ENCODE measurements at places on chromosomes 7 and 10.

DNA sequence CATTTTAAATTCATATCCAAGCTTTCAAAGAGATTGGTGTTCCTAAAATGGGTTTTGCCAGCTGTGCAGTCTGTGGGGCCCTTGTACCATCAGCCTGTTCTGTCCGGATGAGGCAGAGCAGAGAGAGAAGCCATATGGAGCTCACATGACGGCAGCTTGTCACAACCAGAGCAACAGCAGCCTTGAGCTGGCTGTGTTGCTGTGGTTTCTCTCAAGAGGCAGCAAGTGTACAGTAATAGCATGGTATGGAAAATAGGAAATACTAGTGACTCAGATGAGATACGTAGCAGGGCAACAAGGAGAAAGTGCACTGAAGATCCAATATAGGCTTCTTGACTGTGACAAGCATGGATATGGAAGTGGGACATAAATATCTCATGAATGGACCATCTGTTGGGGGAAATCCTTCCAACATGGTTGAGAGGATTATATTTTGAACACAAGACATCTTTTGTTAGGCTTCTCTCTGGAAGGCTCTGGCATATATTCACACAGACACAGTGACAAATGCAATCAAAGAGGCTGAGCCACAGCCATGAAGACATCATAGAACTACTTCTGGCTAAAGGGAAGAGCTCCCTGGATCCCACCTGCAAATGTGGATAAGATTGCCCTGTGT is 251.0 kb upstream of the TAC1 start:
- DNase-seq, result no peak

DNA sequence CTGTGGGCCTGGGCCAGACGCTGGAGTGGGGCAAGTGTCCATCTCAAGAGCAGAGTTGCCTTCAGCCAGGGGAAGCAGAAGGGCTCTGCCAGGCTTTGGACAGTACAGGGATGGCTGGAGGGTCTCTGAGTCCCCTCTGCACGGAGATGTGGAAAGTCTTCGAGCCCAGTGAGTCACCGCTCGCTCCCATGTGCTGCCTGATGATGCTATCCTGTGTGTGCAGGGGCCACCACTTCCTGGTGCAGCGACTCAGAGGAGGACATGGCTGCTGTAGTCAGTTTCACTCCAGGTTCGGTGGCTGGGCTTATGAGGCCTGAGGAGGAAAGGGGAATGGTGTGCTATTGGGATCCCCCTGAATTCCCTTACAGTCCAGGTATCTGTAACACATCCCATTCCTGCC is 6.0 kb downstream of the ADCYAP1R1 start:
- no peak for DNase-seq

DNA sequence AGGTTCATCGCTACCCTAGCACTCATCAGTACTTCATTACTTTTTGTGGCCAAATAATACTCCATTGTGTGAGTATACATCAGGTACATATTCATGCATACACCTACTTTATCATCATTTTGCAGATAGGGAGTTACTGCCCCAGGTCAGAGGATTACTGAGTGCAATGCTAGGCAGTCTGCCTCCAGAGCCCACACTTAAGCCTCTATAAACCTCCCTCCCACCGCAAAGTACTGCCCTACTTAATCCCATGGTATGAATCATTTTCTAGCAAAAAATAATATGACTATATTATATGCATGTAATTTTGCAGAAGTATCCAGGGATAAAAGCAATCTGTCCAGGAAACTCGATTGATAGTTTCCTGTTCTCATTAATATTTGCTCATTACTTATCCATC is 194.3 kb downstream of the GRID1 start:
- no peak for DNase-seq

DNA sequence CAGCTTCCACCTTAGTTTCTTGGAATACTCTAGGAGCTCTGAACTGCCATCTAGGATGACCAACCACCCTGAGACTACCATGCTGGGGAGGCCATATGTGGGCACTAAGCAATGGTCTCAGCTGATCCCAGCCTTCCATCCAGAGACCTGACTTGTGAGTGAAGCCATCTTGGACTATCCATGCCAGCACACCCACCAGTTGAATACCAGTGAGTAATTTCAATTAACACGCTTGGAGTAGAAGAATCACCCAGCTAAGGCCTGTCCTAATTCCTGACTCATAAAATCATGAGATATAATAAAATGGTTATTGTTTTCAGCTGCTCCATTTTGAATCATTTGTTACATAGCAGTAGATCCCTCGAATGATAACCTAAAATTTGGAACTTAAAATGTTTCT is 5.2 kb upstream of the KIF5B start:
- no peak for DNase-seq

DNA sequence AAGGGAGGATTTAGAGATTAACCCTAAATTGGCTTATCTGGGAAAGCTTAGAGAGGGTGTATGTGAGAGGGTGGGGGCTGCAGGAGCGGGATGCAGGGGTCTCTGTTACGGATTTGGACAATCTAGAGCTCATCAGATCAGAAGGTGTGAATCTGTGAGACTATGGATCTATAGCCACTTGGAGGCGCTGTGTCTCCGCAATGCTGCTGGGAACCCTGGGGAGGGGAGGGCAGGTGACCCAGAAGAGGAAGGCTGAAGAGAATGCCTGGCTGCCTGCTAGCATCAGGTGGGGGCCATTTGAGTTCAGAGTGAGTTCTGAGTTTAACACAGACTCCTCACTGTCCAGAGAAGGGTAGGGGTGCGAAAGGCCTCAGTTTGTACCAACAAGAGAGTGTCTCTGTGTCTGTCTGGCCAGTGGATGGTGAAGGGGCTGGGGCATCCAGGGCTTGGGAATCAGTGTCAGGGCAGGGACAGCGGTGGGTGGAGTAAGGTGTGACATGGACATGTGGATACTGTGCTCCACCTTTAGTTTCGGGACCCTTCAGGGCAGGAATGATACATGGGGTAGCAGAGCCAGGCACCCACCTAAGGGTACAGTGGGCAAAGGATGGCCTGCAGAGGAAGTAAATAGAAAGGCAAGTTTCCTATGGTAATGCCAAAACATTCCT is 187.3 kb upstream of the PRSS58 start:
- DNase-seq, result peak; percentile 80

DNA sequence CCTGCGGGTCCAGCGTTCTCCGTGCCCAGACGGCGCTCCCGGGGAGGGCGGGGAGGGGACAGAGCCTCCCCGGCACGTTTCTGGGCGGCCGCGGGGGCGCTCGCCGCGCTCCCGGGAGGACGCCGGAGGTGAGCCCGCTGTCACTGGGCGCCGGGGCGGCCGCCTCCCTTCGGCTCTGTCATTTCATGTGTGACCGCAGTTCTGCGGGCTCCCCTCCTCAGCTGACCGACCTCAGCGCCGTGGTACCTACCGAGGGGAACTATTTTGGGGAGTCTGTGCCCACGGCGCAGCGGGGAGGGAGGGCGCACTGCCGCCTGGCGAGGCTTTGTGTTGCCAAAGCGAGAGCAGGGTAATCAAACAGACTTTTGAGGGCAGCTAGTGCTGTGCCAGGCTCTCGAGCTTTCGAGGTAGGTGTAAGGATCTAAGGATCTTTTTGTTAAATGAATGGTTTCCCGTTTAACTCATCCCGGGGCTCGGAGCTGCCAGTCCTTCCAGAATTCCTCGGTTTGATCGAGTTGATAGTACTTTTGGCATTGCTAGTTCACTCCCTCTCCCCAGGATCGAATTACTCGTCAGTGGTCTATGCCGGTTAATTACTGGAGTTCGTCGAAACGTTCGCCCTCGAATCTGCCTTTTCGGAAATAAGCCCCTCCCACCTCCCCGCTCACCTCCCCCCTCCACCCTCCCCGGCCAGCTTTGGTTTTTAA is 1.9 kb downstream of the ARID5B start:
- no peak for DNase-seq

GRCh38 chr7:91266067-91266688 is 1.9 kb downstream of the FZD1 start:
- DNase-seq, result peak; percentile 22

DNA sequence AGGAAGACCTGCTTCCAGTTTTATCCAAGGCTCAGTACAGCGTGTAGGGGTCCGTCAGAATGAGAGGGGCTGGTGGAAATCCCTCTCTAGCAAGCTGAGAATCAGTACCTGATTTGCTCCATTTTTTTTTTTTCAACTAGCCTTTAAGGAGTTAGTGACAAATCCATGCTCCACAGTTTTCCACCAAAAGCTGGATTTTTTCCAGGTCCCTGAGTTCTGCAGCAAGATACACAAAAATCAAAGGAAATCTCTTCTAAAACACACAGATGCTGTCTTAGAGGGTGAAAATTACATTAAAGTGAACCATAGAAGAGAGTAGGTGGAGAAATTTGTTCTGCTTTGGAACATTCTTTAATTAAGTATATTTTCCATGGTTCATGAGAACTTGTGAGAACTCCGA is 30.4 kb downstream of the MDFIC start:
- no peak for DNase-seq

DNA sequence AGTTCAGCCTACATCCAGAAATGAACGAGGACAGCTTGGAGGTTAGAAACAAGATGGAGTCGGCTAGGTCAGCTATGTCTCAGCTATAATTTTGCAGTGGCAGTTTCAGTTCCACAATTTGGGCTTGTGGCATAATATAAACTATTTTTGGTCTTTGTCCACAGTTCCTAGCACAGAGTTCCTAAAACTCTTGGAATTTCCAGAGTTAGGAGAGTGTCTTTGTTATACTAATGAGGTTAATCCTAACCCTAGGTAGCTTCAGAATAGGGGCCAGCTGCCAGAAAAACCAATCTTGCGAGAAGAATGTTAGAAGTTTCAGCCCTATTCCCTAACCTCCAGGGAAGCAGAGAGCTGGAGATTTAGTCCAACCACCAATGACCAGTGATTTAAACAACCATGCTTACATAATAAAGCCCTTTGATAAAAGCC is 131.9 kb downstream of the AKR1D1 start:
- no peak for DNase-seq

DNA sequence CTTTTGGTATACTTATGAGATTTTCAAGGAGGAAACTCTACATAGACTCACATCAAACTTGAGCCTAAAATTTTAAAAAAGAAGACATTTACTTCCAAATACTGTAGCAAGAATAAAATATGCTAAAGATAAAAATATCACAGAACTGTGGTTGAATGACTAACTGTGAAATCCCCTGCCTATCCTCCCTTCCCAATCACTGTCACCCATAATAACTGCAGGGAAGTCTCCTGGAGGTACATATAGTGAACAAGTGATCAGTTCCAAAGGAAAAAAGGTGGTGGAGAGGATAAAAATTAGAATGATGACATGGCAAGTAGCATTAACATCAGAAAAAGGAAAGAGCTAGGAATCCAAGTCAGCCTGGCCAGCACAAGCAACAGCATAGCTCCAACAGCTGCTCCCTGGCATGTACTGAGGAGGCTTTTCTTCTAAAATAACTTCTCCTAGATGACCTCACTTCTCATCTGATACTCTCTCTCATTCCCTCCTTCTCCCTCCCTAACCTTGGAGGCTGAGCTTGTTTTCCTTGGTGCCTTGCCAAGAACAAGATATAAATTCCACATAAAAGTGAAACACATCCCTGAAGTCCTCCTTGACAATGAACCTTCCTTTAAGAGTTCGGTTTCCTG is 124.0 kb downstream of the IQUB start:
- no peak for DNase-seq

GRCh38 chr7:7099584-7100014 is 82.7 kb upstream of the C1GALT1 start:
- peak; percentile 84 for DNase-seq

DNA sequence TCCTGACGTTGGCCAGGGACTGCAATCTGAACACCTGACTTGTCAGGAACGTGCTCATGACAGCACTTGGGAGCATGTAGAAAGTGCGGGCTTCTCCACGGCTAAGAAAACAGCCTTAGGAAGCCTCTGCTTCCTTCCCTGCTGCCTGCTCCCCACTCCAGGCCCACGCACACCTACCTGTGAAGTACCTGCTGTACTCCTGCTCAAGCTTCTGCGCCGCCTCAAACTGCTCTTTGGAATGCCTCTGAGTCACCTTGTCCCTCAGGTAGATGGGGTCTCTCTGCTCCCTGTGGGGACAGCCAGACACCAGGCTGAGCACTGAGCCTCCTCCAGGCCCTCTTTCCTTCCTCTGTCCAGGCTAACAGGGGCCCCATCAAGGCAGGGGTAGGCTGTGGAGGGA is 132.7 kb downstream of the DLG5 start:
- no peak for DNase-seq

DNA sequence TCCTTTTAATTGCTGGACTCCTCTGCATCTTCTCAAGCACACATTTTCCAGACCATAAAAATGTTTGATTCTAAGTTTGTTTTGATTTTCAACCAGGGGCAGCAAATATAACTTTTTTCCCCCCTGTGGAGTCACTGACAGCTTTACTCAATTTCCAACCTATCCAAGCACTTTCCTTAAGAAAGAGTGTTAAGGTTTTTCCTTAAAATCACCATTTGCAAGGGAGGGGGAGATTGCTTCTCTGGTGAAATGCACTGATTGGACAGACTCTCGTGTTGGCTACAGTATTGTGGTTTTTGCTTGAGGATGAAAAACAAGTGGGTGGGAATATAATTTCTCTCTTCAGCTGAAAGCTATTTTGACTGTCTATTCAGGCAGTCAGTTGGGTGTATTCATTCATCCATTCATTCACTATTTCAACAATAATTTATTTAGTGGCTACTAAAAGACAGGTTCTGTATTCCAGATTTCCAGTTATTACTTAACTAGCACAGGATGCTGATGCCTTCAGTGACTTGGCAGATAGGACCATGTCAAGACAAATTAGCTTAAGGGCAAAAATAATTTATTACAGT is 146.3 kb downstream of the BAMBI start:
- DNase-seq, result no peak

DNA sequence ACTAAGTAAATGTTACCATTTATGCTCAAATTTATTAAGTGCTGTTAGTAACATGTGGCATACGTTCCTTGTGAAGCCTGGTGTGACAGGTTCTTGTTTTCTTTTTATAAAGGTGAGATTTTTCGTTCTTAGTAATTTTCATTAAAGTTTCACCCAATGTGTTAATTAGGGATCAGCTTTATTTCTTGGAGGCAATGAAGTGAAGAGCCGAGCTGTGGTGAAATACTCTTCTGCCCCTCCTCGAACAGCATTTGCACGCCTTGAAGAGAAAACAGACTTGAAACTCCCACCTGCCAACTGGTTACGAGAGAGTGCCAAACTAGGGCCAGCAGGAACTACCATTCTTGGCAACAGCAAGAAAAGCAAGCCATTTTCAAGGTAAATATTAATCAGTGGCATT is 1.5 kb downstream of the EDRF1 start:
- DNase-seq, result no peak

DNA sequence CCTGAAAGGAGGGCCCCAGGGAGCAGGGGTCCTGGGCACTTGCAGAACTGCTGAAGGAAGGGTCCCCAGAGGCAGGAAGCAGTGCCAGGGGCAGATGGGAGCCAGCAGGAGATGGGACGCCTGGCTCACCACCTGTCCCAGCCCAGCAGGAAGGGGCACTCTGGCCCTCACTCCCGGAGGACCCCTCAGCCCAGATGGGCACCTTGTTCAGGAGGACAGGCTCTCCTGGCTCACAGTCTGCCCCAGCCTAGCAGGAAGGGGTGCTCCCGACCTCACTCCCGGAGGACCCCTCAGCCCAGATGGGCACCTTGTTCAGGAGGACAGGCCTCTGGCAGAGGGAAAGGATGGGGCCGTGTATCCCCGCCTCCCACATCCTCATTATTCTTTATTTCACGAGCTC is 331.4 kb upstream of the SHH start:
- no peak for DNase-seq

All from WTC11 (cell line).